Spleen (tissue), 13 donors: ENCODE measurements at places on chromosomes 7 and 10.

GRCh38 chr7:72406820-72407403, 5.2 kb downstream of the CALN1 start:
- DNase-seq, result no peak

DNA sequence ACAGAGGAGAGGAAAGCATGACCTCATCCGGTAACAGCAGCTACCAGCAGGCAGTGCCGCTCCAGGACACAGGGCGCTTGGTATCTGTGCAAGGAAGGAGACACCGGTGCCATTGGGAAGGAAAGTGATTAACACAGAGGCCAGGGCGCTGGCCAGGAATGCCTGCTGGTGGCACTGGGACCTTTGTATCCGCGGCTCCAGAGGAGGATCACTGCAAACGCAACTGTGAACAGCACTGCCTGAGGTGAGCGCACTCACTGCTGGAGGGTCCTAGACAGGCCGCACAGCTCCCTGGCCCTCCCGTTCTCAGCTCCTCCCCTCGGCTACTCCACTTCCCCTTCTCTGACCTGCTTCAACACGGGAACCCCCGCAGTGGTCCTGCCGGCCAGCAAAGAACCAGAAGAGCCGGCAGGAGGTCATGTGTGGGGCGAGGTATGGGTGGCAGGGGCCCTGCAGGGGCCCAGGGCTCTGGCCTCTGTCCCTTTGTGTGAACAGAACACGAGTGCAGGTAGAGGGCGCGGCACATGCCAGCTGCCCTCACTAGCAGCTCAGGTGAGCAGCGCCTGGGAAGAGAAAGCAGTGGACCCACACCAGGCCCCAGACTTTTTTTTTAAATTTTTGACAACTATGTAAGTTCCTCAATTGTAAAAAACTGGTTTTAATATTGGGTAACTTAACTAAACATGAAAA, 107.6 kb downstream of the VIPR2 start:
- no peak for DNase-seq

GRCh38 chr10:73905256-73906020, 5.5 kb upstream of the PLAU start:
- no peak for DNase-seq

DNA sequence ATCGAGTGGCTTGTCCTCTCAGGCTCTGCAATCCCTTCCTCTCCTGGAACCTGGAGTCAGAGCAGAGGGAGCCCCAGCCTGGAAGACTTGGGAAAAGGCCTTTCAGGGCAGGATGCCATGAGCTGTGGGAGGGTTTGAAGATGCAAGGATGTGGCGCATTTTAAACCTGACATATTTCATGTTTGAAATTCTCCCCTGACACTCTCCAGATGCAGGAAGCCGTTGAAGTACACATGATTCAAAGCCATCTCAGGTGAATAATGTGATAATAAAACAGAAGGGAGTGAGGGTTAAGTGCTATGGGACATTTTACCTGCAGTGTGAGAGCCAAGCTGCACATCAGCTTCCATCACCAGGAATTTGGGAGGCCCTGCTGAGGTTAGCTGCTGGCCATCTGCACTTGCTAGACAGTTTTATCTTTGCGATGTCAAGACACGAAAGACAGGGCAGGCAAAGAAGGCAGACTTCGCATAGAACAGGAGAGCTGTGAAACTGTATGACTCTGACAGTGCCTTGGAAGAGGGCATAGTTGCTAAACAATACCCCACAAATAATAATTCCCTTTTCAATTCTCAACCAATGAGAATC, 159.1 kb upstream of the GDF10 start:
- no peak for DNase-seq

GRCh38 chr10:86673827-86674581, 5.7 kb downstream of the LDB3 start:
- no peak for DNase-seq

- no peak for DNase-seq
These were observed 99.6 kb upstream of the TBX20 start for GRCh38 chr7:35353481-35353880.

DNA sequence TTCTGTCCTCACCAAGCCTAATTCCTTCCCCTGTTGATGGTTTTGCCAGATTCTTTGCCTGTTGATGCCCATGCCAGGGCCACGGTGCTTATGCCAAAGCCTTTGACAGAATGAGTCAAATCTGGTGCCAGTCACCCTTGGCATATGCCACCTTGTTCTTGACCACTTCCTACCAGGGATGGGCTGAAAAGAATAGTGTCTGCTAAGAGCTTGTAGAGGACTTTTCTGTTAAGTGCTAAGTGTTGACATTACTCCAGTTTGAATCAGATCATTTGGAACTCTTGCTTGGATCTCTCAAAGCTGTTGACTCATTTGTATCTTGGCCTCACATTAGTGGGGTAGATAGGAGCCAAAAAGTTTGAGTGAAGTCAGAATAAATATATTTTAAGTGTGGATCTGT, 661.2 kb downstream of the AUTS2 start:
- DNase-seq, result no peak

- DNase-seq, result no peak
These were observed 3.4 kb upstream of the CHST12 start for GRCh38 chr7:2399848-2400587.

DNA sequence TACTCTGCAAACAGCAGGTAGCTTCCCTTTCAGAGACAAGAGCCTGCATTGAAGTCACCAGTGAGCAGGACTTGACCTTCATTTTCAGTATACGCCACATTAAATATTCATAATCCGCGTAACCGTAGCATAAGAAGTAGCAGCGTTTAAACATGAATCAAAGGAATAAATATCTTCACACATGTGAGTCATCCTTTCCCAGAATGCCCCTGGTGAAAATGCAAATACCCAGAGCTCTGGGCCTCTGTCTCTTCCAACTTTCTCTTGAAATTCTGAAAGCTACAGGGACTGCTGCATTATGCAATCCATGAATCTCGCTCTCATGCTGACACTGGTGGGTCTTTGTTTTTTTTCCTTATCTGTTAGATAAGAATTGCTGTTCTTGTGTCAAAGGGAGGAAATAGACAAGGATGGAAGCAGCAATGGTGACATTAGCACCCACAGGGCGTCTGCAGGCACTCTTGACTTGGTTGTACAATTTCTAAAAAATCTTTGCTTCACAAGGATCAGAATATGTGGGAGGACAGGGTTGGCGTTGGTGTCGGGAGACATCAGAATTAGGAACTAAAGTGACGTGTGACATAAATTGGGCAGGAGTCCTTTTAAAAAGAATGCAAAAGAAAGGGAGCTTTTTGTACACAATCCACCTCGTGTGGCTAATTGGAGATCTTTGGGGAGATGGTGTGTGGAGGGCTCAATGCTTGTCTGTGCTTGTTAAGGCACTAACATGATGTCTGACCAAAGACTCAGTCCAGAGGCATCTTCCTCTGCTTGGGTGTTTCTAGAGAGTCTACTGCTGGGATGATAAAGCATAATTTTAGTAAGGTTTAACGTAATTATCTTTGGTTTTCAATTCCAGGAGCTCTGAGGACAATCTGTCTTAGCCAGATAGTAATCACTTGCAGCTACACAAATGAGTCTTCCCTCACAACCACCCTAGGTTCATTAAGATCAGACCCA, 390.3 kb downstream of the KCNMA1 start:
- no peak for DNase-seq

- no peak for DNase-seq
These were observed 291.5 kb downstream of the SDK1 start for GRCh38 chr7:3592401-3593134.

DNA sequence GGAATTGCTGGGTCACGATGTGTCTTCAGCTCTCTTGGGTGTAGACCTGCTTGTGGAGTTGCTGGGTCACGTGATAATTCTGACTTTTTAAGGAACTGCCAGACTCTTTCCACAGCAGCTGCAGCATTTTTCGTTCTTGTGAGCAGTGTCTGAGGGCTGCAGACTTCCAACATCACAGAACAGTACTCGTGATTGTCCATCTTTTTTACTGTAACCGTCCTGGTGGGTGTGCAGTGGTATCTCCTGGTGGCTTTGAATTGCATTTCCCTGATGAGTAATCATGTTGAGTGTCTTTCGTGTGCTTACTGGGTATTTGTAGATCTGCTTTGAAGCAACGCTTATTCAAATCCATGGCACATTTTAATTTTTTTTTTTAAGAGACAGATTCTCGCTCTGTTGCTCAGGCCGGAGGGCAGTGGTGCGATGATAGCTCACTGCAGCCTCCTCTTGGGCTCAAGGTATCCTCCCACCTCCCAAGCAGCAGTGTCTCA, 22.7 kb downstream of the INPP5A start:
- peak; percentile 47 for DNase-seq

DNA sequence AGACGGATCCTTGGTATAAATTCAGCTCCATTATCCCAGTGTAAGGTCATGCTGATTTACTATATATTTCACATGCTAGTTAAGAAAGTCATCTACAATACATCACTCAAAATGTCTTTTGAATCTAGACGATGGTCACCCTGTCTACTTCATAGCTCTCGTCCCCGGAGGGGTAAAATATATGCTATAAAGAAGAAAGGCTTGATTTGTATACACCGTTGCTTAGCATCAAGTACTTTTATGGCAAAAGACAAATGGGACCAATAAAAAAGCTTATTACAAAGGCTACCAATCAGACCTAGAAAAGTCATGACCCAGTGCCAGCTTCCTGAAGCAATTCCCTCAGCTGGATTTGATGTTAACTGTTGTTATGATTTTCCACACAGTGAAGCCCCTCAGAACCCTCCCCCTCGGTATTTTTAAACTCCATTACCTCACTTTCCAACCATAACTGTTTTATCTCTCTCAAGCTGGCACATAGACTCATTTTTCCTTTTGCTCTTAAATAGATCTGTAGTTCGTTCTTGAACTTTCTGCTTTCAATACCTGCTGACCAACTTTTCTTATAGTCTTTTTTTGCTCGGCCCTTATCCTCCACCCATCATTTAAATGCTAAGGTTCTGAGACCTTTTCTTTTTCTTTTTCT, 104.9 kb downstream of the DOCK4 start:
- DNase-seq, result no peak

DNA sequence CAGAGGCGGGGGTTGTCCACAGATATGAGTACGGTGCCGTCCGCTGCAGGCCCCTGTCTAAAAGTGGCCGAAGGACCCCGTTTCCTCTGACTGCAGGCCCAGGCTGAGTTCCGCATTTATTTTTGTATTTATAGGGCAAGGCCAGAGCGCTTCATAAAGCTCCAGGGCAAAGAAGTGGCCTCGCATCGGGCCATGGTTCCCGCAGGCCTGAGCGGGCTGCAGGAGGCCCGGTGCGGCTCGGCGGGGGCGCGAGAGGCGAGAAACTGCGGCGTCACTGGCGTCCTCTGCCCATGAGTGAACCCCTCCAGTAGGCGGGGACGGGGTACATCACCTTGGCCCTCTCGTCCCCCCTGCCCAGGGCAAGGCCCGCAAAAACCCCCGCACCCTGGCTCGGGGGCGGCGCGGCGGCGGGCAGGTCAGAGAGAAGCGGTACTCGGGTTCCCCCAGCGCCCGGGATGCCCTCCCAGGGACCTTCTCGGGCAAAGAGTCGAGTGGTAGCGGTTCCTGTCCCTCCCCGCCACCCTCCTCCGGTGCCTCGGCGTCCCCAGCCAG, 355.7 kb downstream of the DNAJB6 start:
- peak; percentile 65 for DNase-seq

- no peak for DNase-seq
These were observed 18.2 kb upstream of the RELN start for GRCh38 chr7:104007614-104008013.

DNA sequence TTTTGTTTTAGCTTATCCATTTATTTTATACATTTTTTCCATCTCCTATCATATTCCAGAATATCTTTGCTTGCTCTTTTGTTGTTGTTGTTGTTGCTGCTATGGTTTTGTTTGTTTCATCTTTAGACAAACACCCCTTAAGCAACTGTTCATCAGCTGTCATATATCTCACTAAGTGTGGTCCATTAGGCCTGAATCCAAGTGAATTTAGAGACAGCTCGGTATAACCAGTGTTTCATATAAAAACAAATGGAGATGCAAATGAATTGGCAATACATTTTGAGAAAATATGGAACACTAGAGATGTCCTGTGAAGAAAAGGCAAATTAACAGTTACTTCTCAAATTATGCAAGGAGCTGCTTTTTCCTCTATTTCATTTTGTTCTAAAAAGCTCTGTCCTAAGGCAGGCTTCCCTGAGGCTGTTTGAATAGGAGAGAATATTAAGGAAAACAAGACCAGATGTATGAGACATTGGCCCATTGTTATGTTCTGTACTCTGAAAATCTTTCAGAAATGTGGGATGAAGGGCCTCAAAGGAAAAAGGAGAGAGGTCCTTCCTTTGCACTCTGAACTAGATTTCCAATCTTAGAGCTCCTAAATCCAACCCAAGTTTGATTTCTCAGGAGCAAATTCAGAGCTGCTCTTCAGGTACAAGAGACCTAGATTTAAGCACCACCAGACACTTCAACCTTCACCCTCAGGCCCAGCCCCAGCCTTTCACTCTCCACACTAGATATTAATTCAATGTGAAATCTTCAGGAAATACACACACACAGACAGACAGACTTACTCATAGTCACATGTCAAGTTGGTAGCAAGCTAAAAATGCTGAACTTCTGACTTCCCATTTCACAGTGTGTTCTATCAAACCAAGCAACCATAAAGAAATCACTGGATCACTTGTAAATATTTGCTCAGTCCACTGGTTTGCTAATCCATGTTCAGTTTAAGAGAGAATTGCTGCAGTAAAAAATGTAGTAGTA, 5.4 kb downstream of the TFEC start:
- no peak for DNase-seq

GRCh38 chr10:12699781-12700556, 301.5 kb downstream of the CCDC3 start:
- no peak for DNase-seq

DNA sequence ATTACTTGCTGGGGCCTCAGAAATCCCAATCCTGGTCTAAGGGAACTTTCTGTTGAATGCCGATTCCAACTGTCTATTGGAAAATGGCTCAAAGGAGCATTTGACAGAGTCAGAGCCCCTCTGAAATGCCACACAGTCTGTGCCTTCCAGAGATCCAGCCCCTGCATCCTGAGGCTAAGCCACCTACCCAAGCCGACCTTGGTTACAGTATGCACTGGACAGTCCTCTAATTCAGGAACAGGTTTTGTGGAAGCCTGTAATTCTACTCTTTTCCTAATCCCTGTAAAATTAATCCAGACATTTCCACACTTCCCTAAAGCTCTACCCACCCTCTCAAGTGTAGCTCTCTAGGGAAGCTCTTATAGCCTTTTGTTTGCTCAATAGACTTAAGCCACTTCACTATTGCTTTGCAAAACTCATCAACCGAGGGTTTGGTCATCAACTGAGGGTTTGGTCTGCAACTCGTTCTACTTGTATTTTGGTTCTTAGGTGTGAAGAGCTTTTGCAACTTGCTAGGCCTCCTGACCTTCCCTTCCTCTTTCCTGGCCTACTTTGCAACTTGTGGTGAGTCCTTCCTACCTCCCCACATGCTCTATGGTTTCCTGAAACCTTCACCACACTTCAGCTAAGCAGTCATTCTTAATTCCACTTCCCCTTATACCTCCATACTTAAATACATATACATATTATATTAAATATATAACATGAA, 364.8 kb downstream of the SFMBT2 start:
- no peak for DNase-seq

- no peak for DNase-seq
These were observed 123.3 kb downstream of the TMEM26 start for GRCh38 chr10:61329854-61330253.

DNA sequence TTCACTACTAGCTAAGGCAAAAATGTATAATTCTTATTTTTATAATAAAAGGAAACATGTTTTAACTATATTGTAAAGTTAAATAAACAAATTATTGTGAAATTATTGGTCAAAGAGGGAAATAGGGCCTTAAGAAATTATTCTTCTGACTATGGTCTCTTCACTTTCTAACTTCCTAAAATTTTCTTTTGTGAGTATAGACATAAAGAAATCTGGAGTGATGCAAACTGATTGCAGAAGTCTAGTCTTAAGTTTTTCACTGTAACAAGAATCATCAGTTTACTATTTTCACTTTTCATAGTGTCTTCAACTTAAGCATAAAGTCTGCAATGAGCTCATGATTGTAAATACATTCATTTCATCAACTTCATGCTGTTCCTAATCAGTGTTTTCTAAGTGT, 525.4 kb downstream of the TFEC start:
- no peak for DNase-seq
